Immature natural killer cell (primary cell): ENCODE measurements at places on chromosomes 6 and 20.

DNA sequence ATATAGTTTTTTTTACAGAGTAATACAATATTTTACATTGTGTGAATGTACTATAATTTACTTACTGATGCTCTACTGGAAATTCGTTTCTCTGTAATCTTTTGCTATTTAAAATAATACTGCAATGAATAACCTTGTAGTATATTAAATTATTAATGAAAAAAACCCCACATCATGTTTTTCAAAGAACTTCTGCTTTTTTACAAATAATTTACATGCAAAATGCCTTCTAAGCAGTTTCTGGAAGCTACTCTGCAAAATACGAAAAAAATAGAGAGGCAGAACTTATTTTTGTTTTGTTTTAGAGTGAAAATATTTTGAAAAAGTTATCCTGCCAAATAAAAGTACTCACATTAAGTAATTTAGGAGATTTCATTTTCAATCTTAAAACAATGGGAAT lies 165.8 kb upstream of the SIM1 start:
- no peak for DNase-seq

GRCh38 chr6:22142856-22143255 lies 154.0 kb downstream of the PRL start:
- no peak for DNase-seq

DNA sequence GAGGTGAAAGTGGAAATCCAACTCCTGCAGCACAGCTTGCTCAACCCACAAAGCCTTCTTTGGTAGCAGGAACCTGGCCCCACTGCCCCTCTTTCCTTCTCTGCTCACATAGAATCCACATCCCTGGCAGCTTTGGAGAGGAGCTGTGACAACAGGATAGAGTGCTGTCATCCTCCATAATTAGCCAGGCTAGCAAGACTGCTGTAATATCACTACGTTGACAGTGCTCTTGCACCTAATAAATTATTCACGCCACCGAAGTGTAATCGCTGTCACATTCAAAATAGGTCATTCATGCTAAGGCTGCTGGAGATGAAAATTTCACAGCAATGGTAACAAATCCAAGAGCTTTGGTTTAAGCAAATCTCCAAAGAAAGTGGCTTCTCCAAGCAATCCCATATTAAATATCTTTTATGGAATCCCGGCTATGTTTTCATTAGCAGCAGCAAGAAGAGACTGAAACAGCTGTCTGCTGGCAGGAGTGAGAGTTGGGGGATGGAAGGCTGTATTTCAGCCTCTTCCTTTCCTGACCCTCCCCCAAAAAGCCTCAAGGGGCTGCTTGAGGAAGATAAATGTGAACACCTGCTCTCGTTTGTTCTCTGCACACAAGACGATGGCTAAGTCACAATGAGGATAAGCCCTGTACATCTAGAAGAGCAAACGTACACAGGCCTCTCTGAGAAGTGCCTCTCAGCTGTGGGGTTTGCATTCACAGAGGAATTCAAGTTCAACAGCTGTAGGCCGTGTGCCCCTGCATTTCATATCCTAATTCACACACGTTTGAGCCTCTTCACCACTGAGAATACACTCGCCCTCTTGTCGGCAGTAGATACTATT lies 16.5 kb downstream of the RIPOR2 start:
- DNase-seq = no peak

DNA sequence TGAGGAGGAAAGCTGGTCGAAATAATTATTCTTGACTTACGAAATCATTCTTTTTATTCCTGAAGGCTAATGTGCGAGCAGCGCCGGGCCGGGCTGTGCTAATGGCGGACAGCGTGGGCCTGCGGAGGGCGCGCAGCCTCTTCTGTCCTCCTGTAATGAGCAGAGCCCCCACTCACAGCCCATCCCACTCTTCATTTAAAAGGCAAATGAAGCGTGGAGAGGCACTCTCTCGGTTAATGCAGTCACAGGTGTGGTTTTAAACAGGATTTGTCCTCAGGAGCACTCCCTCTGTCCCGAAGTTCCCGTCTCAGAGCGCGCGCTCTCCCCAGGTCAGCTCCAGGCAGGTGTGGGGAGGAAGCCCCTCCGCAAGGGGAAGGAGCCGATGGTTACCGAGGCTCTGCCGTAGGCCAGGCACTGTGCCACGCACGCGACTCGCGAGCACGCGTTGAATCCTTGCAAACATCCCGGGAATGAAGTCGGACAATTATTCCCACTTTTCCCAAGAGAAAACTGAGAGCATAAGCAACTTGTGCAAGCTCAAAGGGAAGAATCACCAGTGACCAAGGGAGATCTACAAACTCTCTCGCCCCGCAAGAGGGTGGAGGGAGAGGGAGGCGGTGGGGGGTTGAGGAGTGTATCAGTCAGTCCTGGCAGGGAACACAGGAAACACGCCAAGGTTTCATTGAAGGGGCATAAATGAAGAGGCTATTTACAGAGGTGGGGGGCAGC lies 35.5 kb upstream of the ZFAND3 start:
- no peak for DNase-seq

- DNase-seq = no peak
Observed at GRCh38 chr6:99151634-99152346, 197.7 kb downstream of the FAXC start.

DNA sequence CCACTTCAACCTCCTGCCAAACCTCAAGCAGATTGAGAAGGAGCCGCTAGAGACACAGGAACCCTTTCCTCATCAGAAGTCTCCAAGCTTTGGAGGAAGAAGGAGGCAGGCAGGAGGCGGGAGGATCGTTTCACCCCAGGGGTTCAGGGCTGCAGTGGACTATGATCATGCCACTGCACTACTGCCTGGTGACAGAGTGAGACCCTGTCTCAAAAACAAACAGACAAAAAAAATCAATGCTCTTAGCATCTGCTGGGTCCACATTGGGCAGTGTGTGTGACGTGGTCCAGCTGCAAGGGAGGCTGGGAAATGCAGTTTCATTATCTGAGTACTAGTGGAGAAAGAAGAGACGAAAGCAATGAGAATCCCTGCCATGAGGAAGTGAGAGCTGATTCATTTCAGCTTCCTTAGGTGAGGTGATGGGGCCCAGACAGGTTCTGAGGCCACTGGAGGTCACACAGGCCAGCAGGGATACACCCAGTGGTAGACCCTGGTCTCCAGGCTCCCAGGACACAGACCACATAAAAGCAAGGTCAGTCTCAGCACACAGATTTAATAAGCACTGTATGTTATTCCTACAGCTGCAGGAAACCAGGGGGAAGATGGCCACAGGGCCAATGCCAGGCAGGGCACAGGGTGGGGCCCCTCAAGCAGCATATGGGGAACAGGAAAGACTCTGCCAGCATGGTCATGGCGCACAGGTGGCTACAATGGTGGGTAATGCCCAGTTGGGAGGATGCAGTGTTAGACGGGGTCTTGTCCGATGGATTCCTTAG lies 4.3 kb downstream of the GFRA4 start:
- no peak for DNase-seq

- no peak for DNase-seq
Observed at GRCh38 chr6:158758451-158758860, 60.7 kb downstream of the EZR start.

GRCh38 chr6:121810158-121811032 lies 374.9 kb downstream of the GJA1 start:
- DNase-seq = no peak

DNA sequence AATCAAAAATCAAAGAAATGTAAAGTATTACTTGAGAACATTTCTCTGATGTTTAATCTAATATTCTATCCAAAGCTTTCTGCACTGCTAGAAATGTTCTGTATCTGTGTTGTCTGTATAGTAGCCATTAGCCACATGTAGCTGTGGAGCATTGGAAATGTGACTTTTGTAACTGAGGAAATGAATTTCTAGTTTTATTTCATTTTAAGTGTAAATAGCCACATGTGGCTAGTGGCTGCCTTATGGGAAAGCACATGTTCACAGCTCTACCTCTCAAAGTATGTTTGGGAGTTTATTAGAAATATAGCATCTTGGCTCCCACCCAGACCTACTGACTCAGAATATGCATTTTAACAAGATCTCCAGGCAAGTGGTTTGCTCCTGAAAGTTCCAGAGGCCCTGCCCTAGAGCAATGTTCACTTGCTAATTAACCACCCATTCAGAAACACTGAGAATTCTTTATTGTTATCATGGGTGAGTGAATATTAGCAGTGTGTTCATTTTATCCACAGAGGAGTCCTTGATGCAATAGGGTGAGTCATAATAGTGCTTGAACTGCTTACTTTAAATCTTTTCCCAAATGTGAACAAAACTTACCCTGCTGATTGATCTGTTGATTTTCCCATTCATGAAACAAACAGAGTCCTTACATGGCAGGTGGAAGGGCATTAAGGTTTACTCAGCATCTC lies 282.7 kb downstream of the PLCB1 start:
- no peak for DNase-seq

DNA sequence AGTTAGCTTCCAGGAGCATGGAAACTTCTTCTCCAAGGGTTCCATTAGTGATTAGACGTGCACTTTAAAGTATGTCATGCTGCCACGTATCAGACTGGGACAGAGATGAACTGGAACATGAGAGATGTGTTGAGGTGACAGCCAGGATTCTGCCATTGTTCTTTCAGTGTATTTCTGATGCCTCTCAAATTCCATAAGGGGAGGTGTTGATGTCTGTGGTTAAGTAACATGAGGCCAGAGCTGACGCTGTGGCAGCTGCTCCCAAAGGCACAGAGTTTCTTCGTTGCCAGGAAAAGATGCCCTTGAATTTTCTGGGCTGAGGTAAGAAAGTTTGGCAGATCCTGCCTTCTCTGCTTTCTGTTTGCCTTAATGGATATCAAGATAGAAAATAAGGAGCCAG lies 63.5 kb downstream of the TRMT6 start:
- no peak for DNase-seq

DNA sequence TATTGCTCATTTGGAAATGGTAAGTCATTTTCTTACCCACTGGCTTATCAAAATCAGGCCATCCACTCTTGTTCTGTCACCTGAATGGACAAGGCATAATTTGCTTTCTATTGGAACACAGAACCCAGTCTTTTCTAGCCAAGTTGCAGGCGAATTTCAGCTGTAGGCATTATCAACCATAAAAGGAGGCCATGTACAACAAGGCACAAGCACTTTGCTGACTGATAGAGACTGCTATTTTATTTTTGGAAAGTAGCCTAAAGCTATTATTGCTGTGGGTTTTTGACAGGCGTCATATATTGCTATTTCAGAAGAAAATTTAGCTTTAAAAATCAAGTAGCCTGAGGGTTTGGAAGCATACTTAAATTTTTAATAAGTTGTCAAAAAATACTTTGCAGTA lies 344.2 kb downstream of the HDGFL1 start:
- DNase-seq = no peak

DNA sequence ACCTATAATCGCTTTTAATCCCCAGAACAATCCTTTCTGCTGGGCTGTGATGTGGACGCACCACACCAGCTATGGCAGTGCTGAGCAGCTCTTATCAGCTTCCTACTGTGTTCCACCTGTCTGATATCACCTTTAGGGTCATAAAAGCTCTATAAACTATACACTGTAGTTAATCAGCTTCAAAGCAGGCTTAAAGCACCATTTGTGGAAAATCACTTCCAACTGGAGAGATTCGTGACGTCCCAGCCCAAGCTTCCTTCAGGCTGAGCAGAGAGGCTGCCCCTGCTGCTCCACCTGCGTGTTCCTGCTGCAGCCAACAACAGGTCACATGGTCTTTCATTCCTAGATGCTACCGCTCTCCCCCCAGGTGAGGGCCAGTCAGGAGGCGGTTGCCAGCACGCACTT lies 156.5 kb downstream of the SMOC2 start:
- no peak for DNase-seq

DNA sequence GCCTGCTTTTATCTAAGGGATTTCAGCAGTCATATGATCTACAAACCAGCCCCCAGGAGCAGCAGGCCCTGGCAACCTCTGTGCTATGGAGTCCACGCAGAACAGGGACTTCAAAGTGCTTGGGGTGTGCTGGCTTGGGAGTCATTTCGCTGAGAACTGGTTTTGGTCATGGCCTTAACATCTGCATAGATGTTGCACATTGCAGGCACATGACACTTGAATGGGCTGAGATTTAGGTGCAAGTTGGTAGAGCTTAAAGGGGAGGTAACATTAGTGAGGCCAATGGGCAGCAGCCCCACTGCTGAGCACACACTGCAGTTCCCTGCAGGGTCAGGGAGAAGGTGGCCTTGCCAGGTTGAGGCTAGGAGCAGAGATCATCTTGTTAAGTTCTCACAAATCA lies 43.6 kb downstream of the RREB1 start:
- DNase-seq = no peak

DNA sequence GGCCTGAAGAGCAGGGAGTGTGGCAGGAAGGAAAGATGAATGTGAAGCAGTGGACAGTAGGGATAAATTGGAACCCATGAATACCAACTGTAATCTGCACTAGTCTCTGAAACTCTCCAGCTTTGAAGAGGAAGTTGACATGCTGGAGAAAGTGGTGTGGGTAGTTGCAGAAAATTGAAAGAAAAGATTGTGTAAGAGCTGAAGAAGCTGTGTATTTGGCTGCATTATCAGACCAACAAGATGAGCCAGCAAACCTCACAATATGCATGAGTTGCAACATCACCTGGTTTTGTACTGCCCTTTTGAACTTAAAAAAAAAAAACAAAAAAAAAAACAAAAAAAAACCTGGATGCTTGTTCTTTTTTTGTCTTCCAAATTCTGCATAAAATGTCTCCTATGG lies 921.9 kb upstream of the EYS start:
- no peak for DNase-seq

DNA sequence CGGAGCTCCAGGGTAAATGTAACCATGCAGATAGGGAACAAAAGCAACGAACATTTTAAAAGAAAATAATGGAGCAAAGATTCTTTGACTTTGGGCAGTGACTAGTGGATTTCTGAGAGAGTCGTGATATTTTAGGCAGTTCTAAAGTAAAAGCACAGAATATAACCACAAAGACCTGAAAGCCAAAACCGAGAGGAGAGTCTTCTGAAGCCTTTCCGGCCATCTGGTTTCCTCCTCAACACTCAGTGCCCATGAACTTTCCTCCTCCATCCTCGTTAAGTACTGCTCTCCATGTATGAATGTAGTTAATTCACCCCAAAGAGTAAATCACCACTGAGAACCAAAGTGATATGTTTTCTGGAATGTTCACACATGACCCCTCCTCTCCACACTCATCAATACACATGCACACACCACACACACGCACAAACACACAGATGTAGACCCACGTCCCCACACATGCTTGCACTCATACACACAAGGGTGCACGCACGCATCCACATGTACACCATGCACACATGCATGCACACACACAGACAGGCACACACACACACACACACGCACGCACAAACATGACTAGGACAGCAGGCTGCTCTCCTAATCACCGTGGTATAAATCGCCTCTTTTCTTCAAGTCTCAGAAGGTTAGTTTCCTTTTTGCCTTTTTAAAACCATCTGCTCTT lies 109.5 kb downstream of the MYLK4 start:
- DNase-seq = no peak

GRCh38 chr6:148723484-148723883 lies 23.3 kb upstream of the UST start:
- no peak for DNase-seq

DNA sequence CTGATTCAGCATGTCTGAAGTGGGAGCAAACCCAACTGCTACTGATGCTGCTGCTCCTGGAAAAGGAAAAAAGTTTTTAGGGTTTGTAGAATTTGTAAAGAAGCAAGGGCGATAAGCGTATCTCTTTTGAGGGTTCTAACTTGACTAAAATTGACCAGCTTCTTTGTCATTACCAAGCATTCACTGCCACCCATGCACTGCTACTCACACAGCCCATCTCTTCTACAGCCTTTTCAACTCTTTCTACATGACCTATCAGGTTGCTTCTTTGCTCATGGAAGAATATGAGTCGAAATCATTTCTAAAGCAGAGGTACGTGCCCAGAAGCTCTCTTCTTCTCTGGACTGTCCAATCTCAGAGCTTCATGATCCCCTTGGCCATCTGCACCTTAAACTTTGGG lies 570.9 kb downstream of the EPHA7 start:
- DNase-seq = no peak

GRCh38 chr6:11144393-11144851 lies 32.9 kb upstream of the ERVFRD-1 start:
- DNase-seq = peak; percentile 62
